ENCODE measurements at places on chromosomes 16 and 17.

- DNase-seq, result no peak
Measured at GRCh38 chr17:14771543-14771942, 470.7 kb downstream of the HS3ST3B1 start.

DNA sequence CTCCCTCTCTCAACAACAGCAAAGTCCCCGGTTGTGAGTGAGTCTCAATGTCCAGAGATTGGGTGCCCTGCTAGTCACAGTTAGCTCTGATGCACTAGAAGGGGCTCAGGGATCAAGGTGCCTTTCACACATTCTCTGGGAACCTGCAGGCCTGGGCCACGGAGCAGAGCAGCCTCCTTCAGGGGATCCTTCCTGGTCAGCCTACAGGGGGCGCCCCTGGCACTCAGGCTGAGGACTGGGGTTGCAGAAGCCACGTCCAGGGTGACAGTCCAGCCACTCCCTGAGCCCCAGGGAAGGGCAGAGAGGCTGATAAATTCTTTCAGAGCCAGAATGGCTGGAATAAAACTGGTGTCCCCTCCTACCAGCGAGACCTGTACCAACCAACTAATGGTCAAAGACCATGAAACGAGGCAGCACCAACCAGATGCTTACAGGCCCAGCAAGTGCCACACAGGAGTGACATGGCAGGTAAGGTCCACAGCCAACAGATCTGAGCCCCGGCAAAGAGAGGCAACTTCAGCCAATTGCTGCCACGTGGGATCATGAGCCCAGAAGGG, 43.5 kb downstream of the ST3GAL2 start:
- DNase-seq, result peak; percentile 29

DNA sequence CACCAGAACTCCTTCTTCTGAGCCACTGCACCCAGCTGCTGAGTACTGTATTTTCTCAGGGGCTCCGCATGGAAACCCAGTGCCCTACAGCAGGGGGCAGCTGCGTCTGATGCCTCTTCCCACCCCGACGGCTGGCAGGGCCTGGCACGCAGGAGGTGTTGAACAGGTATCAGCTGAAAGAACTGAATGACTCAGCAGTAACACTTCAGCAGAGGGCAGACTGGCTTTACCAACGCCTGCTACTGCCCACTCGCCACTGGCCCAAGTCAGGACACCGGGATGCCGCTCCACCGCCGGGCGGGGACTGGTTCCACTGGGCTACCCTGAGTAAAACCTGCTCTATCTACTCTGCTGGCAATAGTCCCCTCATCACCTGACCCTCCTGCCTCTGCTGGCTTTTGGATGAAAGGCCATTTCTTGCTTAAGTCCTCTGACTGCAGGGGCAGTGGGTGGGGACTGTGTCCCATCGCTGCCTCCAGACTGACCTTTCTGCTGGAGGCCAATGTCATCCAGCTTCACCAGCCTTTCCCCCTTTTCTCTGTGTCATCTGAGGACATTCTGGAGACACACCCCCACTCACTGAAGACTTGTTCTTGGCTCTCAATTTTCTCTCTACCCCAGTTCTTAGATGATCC, 100.4 kb upstream of the FA2H start:
- no peak for DNase-seq

DNA sequence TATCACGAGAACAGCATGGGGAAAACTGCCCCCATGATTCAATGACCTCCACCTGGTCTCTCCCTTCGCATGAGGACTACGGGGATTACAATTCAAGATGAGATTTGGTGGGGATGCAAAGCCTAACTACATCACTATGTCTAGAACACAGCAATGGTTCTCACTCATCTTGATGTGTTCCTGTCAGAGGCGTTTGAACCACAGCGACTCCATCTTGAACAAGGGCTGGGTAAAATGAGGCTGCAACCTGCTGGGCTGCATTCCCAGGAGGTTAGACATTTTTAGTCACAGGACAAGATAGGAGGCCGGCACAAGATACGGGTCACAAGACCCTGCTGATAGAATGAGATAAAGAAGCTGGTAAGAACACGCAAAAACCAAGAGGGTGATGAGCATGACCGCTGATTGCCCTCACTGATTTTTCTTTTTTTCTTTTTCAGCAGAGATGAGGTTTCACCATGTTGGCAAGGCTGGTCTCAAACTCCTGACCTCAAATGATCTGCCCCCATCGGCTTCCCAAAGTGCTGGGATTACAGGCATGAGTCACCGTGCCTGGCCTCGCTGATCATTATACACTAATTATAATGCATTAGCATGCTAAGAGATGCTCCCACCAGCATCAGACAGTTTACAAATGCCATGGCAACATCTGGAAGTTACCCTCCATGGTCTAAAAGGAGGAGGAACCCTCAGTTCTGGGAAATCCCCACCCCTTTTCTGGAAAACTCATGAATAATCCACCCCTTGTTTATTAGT, 3.0 kb upstream of the PPY start:
- peak; percentile 22 for DNase-seq

GRCh38 chr17:68161644-68162428, 86.0 kb upstream of the AMZ2 start:
- peak; percentile 4 for DNase-seq

GRCh38 chr17:57924677-57925076, 30.5 kb downstream of the CUEDC1 start:
- no peak for DNase-seq

- DNase-seq, result no peak
Measured at GRCh38 chr16:46727184-46727583, 21.0 kb downstream of the MYLK3 start.

Measured in fibroblast of skin of scalp (primary cell).